Activated CD8-positive, alpha-beta T cell treated with anti-CD3 and anti-CD28 coated beads for 36 hours (primary cell): ENCODE measurements at places on chromosomes 2 and 18. TPM values are rescaled to one million over a fixed set of nuclear protein-coding genes. Genes with fewer than 3 reads are reported as not detected.

GRCh38 chr18:9517869-9518268 is 42.6 kb downstream of the RALBP1 start:
- peaks cover 5% of the 10 kb centered on the region for H3K4me1 ChIP-seq
- DNase-seq, result no peak
- no peak overlapping the region for H3K27ac ChIP-seq
- no peaks in the 10 kb centered on the region for H3K27me3 ChIP-seq

Gene GREB1L
- total RNA-seq, result not detected

Gene POMC
- total RNA-seq, result 5.5 TPM

- H3K4me1 ChIP-seq, result peaks cover 27% of the 10 kb centered on the region
- peak overlapping the region; percentile 91 for H3K27ac ChIP-seq
- DNase-seq, result no peak
- no peaks in the 10 kb centered on the region for H3K27me3 ChIP-seq
- H3K36me3 ChIP-seq, result no peaks in the 10 kb centered on the region
These were observed 1.0 kb downstream of the NAB1 start for GRCh38 chr2:190649798-190650390.

Gene ADAM17
- total RNA-seq, result 15.9 TPM

DNA sequence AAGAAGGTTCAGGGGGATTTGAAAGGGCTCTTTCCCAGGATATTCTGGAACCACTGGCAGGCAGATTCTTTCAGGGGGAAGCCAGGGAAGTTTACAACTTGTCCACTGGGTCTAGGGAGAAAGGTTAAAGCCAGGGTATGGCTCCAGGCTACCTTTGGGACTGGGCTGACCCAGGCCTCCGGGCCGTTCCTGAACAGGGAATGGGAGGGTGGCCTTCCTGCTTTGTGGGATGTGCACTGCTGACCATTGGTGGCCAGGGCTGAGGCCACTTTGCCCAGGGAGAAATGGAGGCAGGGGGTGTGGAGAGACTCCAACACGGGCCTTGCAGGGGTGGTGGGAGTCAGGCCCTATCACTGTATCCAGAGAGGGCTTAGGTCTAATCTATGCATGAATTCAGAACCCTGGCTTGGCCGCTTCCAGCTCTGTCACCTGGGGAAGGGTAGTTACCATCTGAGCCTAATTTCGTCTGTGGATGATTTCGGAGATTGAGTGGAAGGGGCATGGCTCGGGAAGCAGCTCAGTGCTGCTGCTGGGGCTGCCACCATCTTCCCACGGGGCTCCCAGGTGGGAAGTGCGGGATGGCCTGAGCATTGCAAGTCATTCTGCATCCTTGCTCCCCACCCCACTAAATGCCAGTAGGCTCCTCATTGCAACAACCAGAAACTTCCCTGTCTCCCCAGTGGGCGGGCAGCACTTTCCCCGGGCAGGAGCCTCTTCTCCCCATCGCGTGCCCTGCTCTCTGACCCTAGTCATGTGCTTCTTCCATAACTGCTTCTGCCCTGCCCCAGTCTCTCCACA is 57.1 kb upstream of the OTOF start:
- H3K4me3 ChIP-seq, result no peak overlapping the region
- no peak overlapping the region for H3K27ac ChIP-seq
- no peaks in the 10 kb centered on the region for H3K4me1 ChIP-seq
- no peaks in the 10 kb centered on the region for H3K27me3 ChIP-seq
- no peak for DNase-seq

- DNase-seq, result no peak
- H3K4me3 ChIP-seq, result no peak overlapping the region
- H3K36me3 ChIP-seq, result no peaks in the 10 kb centered on the region
- H3K4me1 ChIP-seq, result no peaks in the 10 kb centered on the region
- no peaks in the 10 kb centered on the region for H3K27me3 ChIP-seq
These were observed 119.3 kb downstream of the GLI2 start for GRCh38 chr2:120854766-120855530.

Gene CIDEA
- total RNA-seq, result not detected

- H3K4me1 ChIP-seq, result no peaks in the 10 kb centered on the region
- H3K27ac ChIP-seq, result no peak overlapping the region
- H3K4me3 ChIP-seq, result no peak overlapping the region
- H3K27me3 ChIP-seq, result no peaks in the 10 kb centered on the region
- DNase-seq, result no peak
These were observed 30.7 kb upstream of the LGALSL start for GRCh38 chr2:64423303-64423702.

- no peak for DNase-seq
- H3K36me3 ChIP-seq, result peaks cover 2% of the 10 kb centered on the region
- H3K27me3 ChIP-seq, result no peaks in the 10 kb centered on the region
- H3K4me1 ChIP-seq, result peaks cover 11% of the 10 kb centered on the region
- no peak overlapping the region for H3K4me3 ChIP-seq
- no peak overlapping the region for H3K27ac ChIP-seq
These were observed 133.5 kb downstream of the TANC1 start for GRCh38 chr2:159101755-159102489.

GRCh38 chr2:201830666-201831065 is 24.3 kb downstream of the CDK15 start:
- no peaks in the 10 kb centered on the region for H3K4me1 ChIP-seq
- DNase-seq, result no peak
- H3K27ac ChIP-seq, result no peak overlapping the region
- no peak overlapping the region for H3K4me3 ChIP-seq
- H3K27me3 ChIP-seq, result peaks cover 3% of the 10 kb centered on the region

DNA sequence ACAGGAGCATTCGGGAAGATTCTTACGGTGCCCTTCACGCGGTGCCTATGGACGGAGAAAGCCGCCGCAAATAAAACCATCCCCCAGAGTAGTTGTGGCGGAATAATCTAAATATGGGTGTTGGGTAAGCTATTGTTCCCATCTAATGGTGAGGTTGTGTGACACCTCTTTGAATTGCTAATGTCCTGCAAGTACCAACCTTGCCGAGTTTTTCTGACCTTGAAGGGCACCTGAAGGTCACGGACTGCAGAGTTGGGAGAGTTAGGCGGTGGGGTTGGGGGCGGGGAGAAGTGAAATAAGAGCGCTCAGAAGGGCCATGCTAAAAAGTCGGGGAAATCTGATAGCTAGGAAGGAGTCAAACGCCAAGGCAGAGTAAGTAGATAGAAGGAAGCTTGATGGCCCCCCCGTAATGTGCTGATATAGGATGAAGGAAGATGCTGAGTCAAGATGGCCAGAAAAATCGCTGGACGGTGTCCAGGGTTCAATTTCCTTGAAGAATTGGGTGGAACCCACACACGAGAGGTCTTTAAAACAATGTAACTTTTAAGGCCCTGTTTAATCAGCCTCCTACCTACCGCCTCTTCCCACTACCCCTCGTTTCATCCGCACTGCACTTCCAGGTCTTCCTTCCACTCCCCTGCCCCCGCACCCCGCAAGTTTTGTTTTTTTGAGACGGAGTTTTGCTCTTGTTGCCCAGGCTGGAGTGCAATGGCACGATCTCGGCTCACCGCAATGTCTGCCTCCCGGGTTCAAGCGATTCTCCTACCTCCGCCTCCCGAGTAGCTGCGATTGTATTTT is 600 bp downstream of the KATNAL2 start:
- peak overlapping the region; percentile 76 for H3K27ac ChIP-seq
- H3K4me1 ChIP-seq, result peaks cover 38% of the 10 kb centered on the region
- peaks cover 4% of the 10 kb centered on the region for H3K36me3 ChIP-seq

DNA sequence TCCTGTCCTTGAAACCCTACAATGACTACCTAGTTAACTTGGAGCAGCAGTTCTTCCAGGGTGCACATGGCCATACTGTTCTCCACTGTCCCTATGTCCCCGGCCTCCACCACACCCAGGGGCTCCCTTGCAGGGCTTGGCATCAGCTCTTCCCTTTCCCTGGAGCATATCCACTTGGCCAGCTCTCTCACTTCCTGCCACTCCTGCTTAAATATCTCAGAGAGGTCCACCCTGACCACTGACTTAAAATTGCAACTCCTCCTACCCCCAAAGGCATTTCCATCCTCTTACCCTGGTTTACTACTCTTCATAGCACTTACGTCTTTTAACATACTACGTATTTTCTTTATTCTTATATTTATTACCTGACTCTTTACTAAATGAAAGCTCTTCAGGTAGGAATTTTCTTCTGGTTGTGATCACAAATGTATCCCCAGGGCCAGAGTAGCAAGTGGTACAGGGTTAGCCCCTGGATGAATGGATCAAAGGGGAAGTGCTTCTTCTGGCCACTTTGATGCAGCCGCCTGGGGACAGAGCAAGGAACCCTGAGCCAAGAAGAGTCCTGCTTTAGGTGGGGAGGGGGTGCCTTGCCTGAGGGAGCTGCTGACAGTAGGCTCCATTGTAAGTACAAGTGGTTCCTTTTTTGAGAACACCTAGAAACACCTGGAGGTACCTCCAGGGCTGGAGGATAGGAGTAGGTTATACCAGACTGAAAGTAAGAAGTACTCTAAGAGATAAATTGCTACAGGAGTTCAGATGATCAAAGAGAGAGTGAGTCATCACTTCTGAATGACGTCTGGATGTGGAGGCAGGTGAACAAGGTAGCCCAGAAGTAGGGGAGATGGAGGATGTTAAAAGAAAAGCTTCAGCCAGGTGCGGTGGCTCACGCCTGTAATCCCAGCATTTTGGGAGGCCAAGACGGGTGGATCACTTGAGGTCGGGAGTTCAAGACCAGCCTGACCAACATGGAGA is 82.2 kb downstream of the SOCS6 start:
- no peak for DNase-seq
- no peak overlapping the region for H3K27ac ChIP-seq
- H3K4me3 ChIP-seq, result no peak overlapping the region
- peaks cover 10% of the 10 kb centered on the region for H3K27me3 ChIP-seq
- no peaks in the 10 kb centered on the region for H3K36me3 ChIP-seq
- H3K4me1 ChIP-seq, result no peaks in the 10 kb centered on the region

DNA sequence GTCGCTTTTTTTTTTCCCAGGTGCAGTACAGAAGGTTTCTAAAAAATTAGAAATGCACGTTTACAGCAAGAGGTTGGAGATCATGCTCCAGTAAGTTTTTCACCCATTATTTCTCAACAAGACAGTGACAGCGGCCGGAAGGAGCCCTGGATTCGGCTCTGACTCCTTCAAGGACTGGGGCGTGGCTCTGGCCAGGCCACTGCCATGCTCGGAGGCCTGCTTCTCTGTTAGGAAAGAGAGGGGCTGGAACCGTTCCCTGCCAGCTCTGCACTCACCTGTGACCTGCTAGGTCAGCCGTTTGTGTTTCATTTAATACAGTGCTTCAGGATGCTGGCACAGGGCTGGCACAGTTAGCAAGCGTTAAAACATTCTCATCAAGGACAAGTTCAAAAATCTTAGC is 6.7 kb upstream of the IAH1 start:
- peaks cover 28% of the 10 kb centered on the region for H3K36me3 ChIP-seq
- peaks cover 12% of the 10 kb centered on the region for H3K4me1 ChIP-seq
- H3K27me3 ChIP-seq, result no peaks in the 10 kb centered on the region
- H3K27ac ChIP-seq, result no peak overlapping the region

DNA sequence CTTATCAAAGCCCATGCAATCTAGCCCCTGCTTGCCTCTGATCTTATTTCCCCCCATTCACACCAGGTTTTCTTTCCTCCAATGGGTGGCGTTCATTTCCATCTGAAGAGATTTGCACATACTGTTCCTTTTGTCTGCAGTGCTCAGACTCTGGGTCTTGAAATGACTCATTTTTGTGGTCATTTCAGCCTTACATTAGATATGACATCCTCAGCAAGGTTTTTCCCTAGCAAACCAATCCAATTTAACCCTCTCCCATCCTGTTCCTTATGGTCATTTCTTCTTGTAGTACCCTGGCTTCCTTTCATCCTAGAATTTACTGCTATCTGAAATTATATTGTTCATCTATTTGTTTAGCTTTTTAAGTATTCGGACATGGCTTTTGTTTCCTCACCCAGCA is 42.5 kb upstream of the SCN1A start:
- no peaks in the 10 kb centered on the region for H3K4me1 ChIP-seq
- DNase-seq, result no peak
- H3K27me3 ChIP-seq, result peaks cover 10% of the 10 kb centered on the region
- H3K4me3 ChIP-seq, result no peak overlapping the region
- H3K27ac ChIP-seq, result no peak overlapping the region
- no peaks in the 10 kb centered on the region for H3K36me3 ChIP-seq

GRCh38 chr18:37578886-37579513 is 13.4 kb upstream of the CELF4 start:
- H3K4me3 ChIP-seq, result no peak overlapping the region
- no peaks in the 10 kb centered on the region for H3K36me3 ChIP-seq
- no peak overlapping the region for H3K27ac ChIP-seq
- H3K4me1 ChIP-seq, result no peaks in the 10 kb centered on the region

- DNase-seq, result no peak
- no peaks in the 10 kb centered on the region for H3K27me3 ChIP-seq
- no peaks in the 10 kb centered on the region for H3K4me1 ChIP-seq
- H3K36me3 ChIP-seq, result no peaks in the 10 kb centered on the region
- H3K27ac ChIP-seq, result no peak overlapping the region
These were observed 90.9 kb upstream of the STK39 start for GRCh38 chr2:168338292-168338691.

- peaks cover under 1% of the 10 kb centered on the region for H3K36me3 ChIP-seq
- H3K27me3 ChIP-seq, result no peaks in the 10 kb centered on the region
- H3K4me3 ChIP-seq, result no peak overlapping the region
- no peak for DNase-seq
These were observed 122.2 kb downstream of the TANC1 start for GRCh38 chr2:159090514-159091201.

DNA sequence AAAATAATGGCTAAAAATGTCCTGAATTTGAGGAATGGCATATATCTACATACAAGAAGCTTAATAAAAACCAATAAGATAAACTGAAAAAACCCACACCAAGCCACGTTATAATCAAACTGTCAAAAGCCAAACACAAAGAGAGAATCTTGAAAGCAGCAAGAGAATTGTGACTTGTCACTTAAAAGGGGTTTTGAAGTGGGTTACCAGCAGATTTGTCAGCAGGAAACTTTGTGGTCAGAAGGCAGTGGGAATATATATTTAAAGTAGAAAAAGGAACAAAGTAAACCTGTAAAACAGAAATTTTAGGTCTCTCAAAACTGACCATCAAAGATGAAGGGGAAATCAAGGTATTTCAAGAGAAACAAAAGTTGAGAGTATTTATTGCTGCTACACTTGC is 171.9 kb upstream of the CNTNAP5 start:
- no peaks in the 10 kb centered on the region for H3K4me1 ChIP-seq
- no peak overlapping the region for H3K27ac ChIP-seq
- no peaks in the 10 kb centered on the region for H3K36me3 ChIP-seq

Gene POLR1B
- total RNA-seq, result 55.9 TPM

GRCh38 chr18:69031571-69031970 is 233.7 kb downstream of the CCDC102B start:
- no peak overlapping the region for H3K27ac ChIP-seq
- no peaks in the 10 kb centered on the region for H3K27me3 ChIP-seq
- no peaks in the 10 kb centered on the region for H3K4me1 ChIP-seq
- no peak overlapping the region for H3K4me3 ChIP-seq

GRCh38 chr2:230908092-230908594 is 16.9 kb downstream of the GPR55 start:
- peaks cover 79% of the 10 kb centered on the region for H3K4me1 ChIP-seq
- DNase-seq, result no peak
- no peaks in the 10 kb centered on the region for H3K27me3 ChIP-seq
- H3K27ac ChIP-seq, result peak overlapping the region; percentile 89
- peaks cover 16% of the 10 kb centered on the region for H3K36me3 ChIP-seq

GRCh38 chr18:68738564-68738963 is 23.7 kb upstream of the TMX3 start:
- DNase-seq, result no peak
- no peak overlapping the region for H3K27ac ChIP-seq
- no peaks in the 10 kb centered on the region for H3K4me1 ChIP-seq
- H3K27me3 ChIP-seq, result no peaks in the 10 kb centered on the region
